ENCODE measurements at places on chromosomes 16 and 17.

GRCh38 chr16:30777591-30778297, 9.3 kb downstream of the ZNF629 start:
- DNase-seq, result no peak

- DNase-seq, result no peak
These were observed 217.3 kb downstream of the USP22 start for GRCh38 chr17:20825539-20825938.

- no peak for DNase-seq
These were observed 17.1 kb downstream of the C1QTNF1 start for GRCh38 chr17:79041041-79041570.

- no peak for DNase-seq
These were observed 125.1 kb downstream of the BRIP1 start for GRCh38 chr17:61738249-61738648.

DNA sequence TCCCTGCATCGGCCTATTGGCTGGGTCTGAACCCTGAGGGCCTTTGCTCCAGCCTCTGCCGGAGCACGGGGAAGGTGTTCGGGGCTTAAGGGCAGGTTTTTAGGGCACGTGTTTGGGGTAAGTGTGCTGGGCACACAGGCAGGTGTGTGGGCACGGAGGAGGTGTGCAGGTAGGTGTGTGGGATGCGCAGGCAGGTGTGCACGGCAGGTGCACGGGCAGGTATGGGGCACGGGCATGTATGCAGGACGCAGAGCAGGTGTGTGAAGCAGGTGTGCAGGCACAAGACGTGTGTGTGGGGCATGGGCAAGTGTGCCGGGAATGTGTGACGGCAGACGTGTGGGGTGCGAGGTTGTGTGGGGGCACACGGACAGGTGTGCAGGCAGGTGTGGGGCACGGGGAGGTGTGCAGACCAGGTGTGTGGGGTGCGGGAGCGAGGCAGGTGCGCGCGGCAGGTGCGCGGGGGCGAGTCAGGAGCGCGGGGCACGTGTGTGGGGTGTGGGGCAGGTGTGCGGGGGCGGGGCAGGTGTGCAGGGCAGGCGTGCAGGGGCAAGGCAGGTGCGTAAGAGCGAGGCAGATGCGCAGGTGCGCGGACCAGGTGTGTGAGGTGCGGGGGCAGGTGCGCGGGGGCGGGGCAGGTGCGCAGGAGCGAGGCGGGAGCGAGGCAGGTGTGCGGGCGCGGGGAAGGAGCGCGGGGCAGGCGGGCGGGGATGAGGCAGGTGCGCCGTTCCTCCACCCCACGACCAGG, 28.6 kb upstream of the METRNL start:
- peak; percentile 29 for DNase-seq
